ENCODE measurements at places on chromosomes 6 and 20. TPM values are rescaled to one million over a fixed set of nuclear protein-coding genes. Genes with fewer than 3 reads are reported as not detected.

Gene CSNK2A1
- 125 TPM for total RNA-seq

Gene HSD17B8
- total RNA-seq, result 7.1 TPM

Gene FAXC
- 65.7 TPM for total RNA-seq

Gene SLPI
- 0.90 TPM for total RNA-seq

Gene SIRPB1
- 60.0 TPM for total RNA-seq

Gene SLC22A3
- total RNA-seq, result 1.9 TPM

Gene SLC22A2
- total RNA-seq, result 1.4 TPM

Gene WFDC12
- not detected for total RNA-seq

Gene DCDC2
- 1.5 TPM for total RNA-seq

Gene RIN2
- 55.1 TPM for total RNA-seq

Gene CNBD2
- 4.8 TPM for total RNA-seq

Gene COX4I2
- total RNA-seq, result 3.3 TPM

Gene LPA
- total RNA-seq, result 4.8 TPM

Gene CCM2L
- total RNA-seq, result 6.2 TPM

Gene SLC17A3
- total RNA-seq, result not detected

Gene RIPOR3
- 4.8 TPM for total RNA-seq

Gene RAET1E
- not detected for total RNA-seq

Gene FOXP4
- total RNA-seq, result 22.0 TPM

Gene PHF20
- total RNA-seq, result 82.2 TPM

Gene CRISP3
- total RNA-seq, result not detected

Gene ZC3H12D
- 1.2 TPM for total RNA-seq

Gene VIP
- 6.7 TPM for total RNA-seq

Gene GHRH
- total RNA-seq, result not detected

Gene OOEP
- not detected for total RNA-seq

Gene KIF13A
- 61.2 TPM for total RNA-seq

Gene HLA-G
- total RNA-seq, result not detected

Gene IL17A
- not detected for total RNA-seq

Gene GGTLC1
- not detected for total RNA-seq

Gene CABLES2
- total RNA-seq, result 13.1 TPM

Gene ANGPT4
- total RNA-seq, result not detected

Gene MAPK13
- 20.8 TPM for total RNA-seq

All from dorsolateral prefrontal cortex (tissue), 122 donors.